ENCODE measurements at places on chromosomes 6 and 20.

DNA sequence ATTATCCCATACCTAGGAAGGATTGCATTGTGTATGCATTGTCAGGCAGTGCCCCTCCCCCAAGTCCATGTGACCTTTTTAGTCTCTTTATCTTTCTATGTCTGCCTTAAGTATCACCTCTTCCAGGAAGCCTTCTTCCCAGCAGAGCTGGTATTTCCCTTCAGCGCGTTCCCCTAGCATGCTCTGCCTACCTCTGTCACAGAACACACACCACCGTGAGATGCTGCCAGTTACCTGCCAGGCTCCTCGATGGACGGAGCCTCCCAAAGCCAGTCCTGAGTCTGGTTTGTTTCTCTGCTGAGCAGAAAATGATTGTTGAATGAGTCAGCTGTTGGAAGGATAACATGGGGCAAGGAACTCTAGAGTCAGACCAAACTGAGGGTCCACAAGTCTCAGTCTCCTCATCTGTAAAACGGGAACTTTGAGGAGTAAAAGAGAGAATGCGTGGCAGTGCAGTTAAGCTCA, 11.3 kb upstream of the ZNF335 start:
- DNase-seq: no peak

GRCh38 chr6:167703347-167703746, 123.4 kb upstream of the AFDN start:
- DNase-seq: no peak

DNA sequence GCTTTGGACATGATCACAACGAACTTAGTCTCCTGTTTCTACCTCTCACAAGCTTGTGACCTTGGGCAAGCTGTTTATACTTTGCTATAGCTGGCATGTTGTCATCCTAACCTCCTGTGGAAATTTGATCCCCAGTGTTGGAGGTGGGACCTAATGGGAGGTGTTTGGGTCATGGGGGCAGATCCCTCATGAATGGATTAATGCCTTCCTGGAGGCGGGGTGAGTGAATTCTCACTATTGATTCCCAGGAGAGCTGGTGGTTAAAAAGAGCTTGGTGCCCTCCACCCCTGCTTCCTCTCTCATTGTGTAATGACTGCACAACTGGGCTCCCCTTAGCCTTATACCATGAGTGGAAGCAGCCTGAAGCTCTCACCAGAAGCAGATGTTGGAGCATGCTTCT, 228.9 kb downstream of the HIVEP2 start:
- DNase-seq: no peak

- DNase-seq: no peak
Observed at GRCh38 chr6:70668499-70668812, 773 bp downstream of the SMAP1 start.

GRCh38 chr6:63448229-63448628, 124.1 kb upstream of the LOC128125822 start:
- DNase-seq: no peak

DNA sequence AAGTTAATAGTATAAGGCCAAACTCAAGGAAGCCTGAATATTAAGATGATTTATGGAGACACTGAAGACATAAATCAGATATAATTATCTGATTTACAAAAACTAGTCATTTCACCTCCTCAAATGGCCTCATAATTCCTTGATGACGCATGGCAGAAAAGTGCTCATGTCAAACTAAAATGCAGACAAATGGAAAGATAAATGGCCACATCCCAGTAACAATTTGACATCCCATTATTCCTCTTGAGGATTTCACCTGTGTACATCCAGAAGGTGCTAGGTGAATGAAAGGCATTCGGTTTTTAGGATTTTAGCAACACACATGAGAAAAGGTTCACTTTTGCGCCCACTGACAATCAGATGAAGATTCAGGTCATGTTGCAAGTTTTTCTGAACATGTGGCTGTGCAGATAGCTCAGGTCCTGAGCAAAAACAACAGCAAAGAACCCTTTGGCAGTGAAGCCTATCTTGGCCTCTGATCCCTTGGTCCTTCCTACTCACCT, 24.2 kb downstream of the SGK1 start:
- DNase-seq: no peak

DNA sequence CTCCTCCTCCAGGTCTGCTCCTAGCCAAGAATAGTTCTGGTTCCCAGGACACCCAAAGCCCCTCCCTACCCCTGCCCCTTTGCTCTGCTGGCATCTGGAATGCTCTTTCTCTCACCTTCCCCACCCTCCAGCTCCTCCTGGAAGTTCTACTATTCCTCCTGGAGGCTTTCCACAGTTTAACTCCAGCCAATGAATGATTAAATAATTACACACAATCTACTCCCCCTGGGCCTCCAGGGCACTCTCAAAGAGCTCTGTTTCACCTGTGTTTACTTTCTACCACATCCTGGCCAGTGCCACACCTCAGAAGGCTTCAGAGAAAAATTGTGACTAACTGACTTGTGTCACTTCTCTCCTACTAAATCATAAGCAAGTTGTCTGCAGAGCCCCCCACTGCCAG, 36.2 kb downstream of the GCM1 start:
- DNase-seq: no peak

DNA sequence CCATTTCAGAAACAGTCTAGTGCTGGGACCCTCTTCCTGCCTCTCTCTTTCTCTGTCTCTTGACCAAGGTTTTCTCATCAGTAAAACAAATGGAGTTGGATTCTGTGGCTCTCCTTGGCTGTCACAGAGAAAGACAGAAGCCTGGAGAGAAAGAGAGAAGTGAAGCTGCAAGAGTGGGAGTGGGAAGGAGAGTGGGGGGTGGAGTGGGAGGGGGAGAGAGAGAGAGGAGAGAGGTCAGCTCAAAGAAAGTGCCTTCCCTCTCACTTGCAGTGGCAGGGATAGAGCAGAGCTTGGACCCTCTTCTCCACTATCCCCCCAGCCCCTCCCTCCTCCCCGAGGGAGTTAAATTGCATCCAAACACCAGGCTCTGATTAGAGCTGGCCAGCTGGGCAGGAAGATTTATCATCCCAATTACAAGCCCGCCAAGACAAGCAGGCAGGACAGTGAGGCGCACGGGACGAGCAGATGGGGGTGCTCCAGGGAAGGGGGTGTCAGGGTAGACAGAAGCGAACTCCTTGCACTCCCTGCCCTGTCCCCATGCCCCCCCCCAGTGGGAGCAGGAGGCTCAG, 74.3 kb downstream of the CD40 start:
- no peak for DNase-seq

DNA sequence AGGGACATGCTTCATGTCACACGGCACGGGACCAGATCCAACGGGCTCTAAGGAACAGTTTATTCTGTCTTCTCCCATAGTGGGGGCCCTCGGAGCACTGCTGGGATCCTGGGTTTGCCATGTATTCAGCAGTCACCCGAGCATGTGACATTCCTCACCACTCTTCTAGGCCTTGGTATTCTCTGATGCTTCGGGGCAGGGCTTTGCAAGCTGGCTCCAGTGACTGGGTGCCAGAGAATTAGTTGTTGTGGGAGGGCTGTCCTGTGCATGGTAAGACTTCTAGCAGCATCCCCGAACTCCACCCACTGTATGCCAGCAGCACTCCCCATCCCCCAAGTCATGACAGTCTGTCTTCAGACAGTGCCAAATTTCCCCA, 5.4 kb downstream of the CCN5 start:
- no peak for DNase-seq

GRCh38 chr6:50716899-50717509, 3.7 kb downstream of the TFAP2D start:
- DNase-seq: no peak

DNA sequence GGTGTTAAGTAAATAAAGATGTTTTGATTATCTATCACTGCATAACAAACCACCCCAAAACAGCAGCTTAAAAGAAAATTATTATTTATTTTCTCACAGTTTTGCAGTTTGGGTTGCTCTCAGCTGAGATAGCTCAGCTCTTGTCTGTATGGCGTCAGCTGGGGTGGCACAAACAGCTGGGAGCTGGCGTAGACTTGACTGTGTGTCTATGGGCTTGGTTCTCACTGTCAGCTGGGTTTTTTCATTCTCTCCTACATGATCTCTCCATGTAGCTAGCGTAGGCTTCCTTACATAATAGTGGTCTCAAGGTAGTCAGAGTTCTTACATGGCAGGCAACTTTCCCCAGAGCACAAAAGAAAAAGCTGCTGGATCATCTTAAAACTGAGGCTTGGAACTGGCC, 6.5 kb upstream of the TMEM74B start:
- DNase-seq: no peak

DNA sequence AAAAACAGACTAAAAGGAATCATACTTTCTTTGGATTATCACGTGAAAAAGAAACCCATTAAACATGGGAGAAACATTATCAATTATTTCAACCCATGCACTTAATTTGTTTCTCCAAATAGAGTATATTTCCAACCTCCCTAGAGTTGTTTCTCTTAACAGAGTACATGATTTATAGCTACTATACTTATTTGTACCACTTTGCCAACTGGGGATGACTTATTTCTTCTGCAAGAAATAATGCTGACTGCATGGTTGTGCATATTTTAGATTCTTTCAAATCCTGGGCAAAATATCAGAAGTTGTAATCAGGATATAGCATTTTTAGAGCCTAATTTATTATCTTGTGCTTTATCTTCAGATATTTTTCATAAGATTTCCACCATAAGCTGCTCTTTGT, 629.1 kb upstream of the EYS start:
- no peak for DNase-seq

DNA sequence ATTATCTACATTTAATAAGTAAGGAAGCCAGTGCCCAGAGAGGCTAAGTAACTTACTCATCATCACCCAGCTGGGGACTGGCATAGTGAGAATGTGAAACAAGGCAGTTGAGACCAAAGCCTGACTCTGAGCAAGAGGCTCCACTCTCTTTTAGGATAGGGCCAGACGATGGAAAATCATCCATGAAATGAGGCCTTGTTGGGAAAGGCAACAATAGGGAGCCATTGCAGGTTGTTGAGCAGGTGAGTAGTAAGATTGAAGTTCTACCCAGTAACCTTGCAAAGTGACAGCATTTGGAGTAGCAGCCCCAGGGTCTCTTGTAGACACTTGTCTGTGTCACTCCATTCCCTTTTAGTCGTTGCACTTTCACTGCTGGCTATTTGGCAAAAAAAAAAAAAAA, 2.5 kb upstream of the CPNE5 start:
- DNase-seq: no peak

DNA sequence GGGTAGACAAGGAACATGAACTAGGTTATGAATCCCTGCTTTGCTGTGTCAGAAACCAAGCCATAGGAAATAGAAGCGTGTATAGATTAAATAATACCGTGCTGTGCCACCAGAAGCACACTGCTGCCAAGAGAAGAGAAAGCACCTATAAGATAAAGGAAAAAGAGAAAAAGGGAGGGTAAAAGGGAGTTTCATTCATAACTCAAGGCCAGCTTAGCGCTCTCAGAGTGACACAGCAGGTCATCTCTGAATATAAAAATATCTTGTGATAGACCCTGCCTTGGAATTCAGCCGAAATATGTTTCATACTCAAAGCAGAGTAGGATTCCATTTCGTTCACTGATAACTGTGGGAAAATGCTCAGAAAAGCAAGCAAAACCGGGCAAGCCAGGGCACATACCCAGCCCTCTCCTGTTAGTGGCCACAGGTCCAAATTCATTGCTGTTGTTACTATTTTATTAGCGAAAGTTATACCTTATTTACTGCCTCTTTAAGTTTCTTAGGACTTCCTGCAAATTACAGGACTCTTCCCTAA, 8.7 kb downstream of the JAG1 start:
- no peak for DNase-seq

- no peak for DNase-seq
Observed at GRCh38 chr6:9539231-9539755, 875.6 kb downstream of the TFAP2A start.

- DNase-seq: no peak
Observed at GRCh38 chr6:68633972-68634725, 933 bp upstream of the ADGRB3 start.

DNA sequence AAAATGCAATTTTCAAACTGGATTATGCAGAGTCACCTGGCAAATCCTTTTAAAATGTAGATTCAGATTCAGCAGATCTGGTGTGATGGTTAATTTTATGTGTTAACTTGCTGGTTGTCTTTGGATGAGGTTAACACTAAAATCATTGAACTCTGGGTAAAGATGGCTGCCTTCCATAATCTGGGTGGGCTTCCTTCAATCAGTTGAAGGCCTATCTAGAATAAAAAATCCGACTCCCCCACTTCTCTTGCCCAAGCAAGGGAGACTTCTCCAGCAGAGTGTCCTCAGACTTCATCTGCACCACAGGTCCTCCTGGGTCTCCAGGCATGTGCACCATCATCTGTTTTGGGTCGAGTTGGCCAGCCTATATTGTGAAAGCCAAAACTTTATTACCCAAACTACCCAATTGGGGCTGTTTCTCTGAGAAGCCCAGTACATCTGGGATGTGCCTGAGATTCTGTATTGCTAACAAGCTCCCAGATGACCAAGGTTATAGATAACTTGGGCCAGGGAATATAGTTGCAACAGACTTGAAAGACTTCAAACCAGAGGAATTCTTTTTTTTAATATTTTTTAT, 1.6 kb upstream of the SLC17A5 start:
- DNase-seq: no peak

- no peak for DNase-seq
Observed at GRCh38 chr20:59035381-59035780, 3.2 kb upstream of the ATP5F1E start.

- DNase-seq: no peak
Observed at GRCh38 chr20:50561379-50562078, 51.3 kb downstream of the PTPN1 start.

GRCh38 chr6:61977947-61978346, 308.1 kb downstream of the KHDRBS2 start:
- no peak for DNase-seq

GRCh38 chr6:38502423-38502822, 137.3 kb downstream of the BTBD9 start:
- no peak for DNase-seq

- no peak for DNase-seq
Observed at GRCh38 chr20:11794525-11794924, 123.2 kb upstream of the BTBD3 start.

GRCh38 chr6:157637941-157638662, 184.9 kb upstream of the SNX9 start:
- DNase-seq: no peak

Data from SIG-M5 (cell line).